ENCODE measurements at places on chromosomes 5 and 9.

DNA sequence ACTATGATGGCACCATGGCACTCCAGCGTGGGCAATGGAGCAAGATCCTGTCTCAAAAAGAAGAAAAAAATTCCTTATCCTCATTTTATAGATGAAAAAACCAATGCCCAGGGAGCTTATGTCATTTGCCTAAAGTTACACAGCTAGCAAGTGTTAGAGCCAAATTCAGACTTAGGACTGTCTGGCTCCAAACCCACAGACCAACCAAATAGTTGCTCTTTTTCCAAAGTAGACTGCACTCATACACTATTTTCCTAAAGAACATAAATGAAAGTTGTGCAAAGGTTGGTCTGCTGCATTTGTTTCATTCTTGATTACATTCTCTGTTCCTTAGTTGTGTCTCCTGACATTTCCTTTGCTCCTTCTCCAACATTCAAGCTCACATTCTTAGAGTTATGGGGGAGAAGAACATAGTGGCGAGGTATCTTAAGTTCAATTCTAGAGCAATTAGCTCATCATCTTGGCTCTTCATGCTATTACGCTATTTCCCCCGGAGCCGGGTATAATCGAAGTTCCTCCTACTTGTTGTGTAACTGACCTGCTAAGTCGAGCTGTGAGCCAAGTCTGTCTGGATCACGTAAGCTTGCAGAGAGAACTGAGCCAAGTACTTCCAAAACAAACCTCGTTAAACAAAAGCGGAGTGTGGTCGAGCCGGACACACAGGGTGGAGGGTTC lies 138.3 kb downstream of the RFK start:
- no peak for DNase-seq

GRCh38 chr5:137348759-137349158 lies 150.4 kb downstream of the SPOCK1 start:
- no peak for DNase-seq

DNA sequence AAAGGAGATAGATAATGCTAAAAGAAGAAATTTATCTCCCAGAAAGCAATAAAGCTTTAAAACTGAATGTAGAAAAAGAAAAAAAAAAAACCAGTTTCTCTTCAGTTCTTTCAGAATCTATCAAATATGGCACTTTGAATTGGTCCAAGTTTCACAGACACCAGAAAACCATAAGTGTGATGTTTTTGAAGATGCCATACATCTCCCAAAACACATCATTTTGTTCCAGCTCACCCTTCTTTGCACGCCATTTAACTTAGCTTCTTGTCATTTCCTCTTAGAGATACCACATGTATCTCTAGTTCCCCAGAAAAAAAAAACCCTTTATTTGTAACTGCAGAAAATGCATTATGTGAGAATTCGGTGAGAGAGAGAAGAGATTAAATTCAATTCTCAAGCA lies 46.1 kb upstream of the MAMDC2 start:
- DNase-seq = no peak

- no peak for DNase-seq
Observed at GRCh38 chr9:101274971-101275768, 109.6 kb downstream of the BAAT start.

GRCh38 chr9:73118286-73118685 lies 33.4 kb upstream of the ANXA1 start:
- no peak for DNase-seq

- no peak for DNase-seq
Observed at GRCh38 chr5:94815313-94816039, 197.0 kb downstream of the SLF1 start.

- no peak for DNase-seq
Observed at GRCh38 chr5:74064225-74064624, 438.2 kb downstream of the ARHGEF28 start.

DNA sequence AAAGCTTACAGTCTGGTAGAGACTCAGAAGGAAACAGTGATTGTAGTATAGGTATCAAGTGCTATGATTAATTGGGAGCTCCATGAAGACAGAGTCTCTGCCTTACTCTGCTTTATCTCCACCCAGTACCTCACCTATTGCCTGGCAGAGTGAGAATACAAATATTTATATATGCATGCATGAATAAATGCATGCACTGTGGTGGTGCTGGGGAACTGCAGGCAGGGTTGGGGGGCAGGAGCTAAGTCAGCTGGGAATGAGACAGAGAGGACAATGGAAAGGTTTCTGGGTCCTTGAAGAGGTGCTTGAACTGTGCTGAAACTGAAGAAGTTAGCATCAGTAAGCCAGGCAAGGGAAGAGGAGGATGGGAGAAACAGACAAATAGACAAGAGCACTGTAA lies 80.8 kb upstream of the PPP2R2B start:
- DNase-seq = no peak

Measured in right renal pelvis (tissue), 4 donors.